Osteocyte (in vitro differentiated cells): ENCODE measurements at places on chromosomes 7 and 10. TPM values are rescaled to one million over a fixed set of nuclear protein-coding genes. Genes with fewer than 3 reads are reported as not detected.

The CADPS2 gene
- total RNA-seq = 0.81 and 1.0 TPM in 2 replicates

- H3K36me3 ChIP-seq = no peaks in the 10 kb centered on the region
- H3K4me1 ChIP-seq = peaks cover 5% of the 10 kb centered on the region
- H3K27ac ChIP-seq = peak overlapping the region; percentile 43
- peak; percentile 51 for DNase-seq
Observed at GRCh38 chr10:113463777-113464176, 89.1 kb upstream of the HABP2 start.

- no peak overlapping the region for H3K27ac ChIP-seq
- DNase-seq = no peak
- no peaks in the 10 kb centered on the region for H3K27me3 ChIP-seq
- H3K4me3 ChIP-seq = no peak overlapping the region
- peaks cover 8% of the 10 kb centered on the region for H3K36me3 ChIP-seq
- H3K4me1 ChIP-seq = no peaks in the 10 kb centered on the region
Observed at GRCh38 chr7:77940647-77941046, 142.1 kb downstream of the PHTF2 start.

GRCh38 chr10:27019827-27020226, 80.5 kb downstream of the ANKRD26 start:
- peaks cover 23% of the 10 kb centered on the region for H3K36me3 ChIP-seq
- H3K4me3 ChIP-seq = no peak overlapping the region
- H3K27ac ChIP-seq = no peak overlapping the region
- H3K4me1 ChIP-seq = no peaks in the 10 kb centered on the region

DNA sequence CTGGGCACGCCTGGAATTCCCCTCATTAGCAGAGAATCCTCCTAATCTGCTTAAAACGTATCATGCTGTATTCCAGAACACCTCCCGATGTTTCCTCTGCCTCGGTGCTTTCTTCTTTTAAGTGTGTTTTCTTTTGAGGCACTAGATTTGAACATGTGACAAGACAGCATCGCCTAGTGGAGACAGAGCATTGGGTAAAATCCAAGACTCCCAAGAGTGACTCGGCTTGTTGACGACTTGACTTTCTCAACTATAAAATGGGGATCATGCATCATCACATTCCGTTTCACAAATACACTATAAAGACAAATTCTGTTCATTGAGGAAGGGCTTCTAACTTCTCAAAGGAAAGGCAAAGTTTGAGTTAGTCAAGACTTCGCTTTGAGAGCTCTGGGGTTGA, 105.6 kb upstream of the RNF32 start:
- no peak for DNase-seq
- H3K27me3 ChIP-seq = no peaks in the 10 kb centered on the region
- H3K36me3 ChIP-seq = no peaks in the 10 kb centered on the region
- H3K27ac ChIP-seq = no peak overlapping the region
- no peaks in the 10 kb centered on the region for H3K4me1 ChIP-seq

- H3K36me3 ChIP-seq = peaks cover 3% of the 10 kb centered on the region
- no peak overlapping the region for H3K4me3 ChIP-seq
- H3K27ac ChIP-seq = no peak overlapping the region
- H3K4me1 ChIP-seq = peaks cover 6% of the 10 kb centered on the region
- H3K27me3 ChIP-seq = no peaks in the 10 kb centered on the region
- DNase-seq = no peak
Observed at GRCh38 chr10:12636571-12636970, 287.2 kb downstream of the CAMK1D start.

The CHN2 gene
- 0.64 TPM in 1 of 2 replicates, not detected in the other for total RNA-seq

- no peak overlapping the region for H3K27ac ChIP-seq
- no peak overlapping the region for H3K4me3 ChIP-seq
- no peaks in the 10 kb centered on the region for H3K4me1 ChIP-seq
- peaks cover 2% of the 10 kb centered on the region for H3K27me3 ChIP-seq
- DNase-seq = no peak
- H3K36me3 ChIP-seq = no peaks in the 10 kb centered on the region
Observed at GRCh38 chr10:117427356-117427755, 52.1 kb upstream of the PDZD8 start.

The GIMAP7 gene
- total RNA-seq = not detected in 2 replicates

DNA sequence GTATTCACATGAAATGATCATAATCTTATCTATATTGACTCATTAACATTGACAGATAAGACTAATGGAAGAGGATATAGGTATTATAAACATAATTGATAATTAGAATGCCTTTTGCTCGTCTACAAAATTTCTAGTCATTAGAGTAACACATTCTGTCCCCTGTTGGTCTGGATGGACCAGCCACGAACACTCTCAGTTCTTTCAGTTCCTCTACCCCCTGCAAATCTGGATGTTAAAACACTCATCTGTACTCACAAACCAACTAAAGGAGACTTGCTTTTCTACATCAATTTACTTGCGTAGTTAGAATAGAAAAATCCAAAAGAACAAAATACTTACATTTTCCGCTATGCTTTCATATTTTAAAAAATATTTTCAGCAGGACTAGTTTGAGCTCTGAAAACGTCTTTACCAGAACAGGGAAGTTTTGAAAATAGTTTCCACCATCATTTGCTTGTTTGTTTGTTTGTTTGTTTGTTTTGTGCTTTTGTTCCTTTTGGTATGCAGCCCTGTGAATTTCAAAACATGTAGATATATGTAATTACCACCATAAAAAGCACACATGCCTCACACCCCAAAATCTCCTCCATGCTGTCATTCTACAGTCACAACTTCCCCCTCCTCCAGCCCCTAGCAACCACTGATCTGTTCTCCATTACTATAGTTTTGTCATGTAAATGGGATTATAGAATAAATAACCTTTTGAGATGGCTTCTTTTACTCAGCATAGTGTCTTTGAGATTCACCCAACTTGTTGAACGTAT, 103.8 kb downstream of the FZD1 start:
- no peak overlapping the region for H3K27ac ChIP-seq
- no peaks in the 10 kb centered on the region for H3K4me1 ChIP-seq
- H3K36me3 ChIP-seq = no peaks in the 10 kb centered on the region
- no peak for DNase-seq

GRCh38 chr10:33465747-33466146, 131.3 kb upstream of the NRP1 start:
- no peaks in the 10 kb centered on the region for H3K4me1 ChIP-seq
- no peak for DNase-seq
- H3K36me3 ChIP-seq = no peaks in the 10 kb centered on the region
- H3K4me3 ChIP-seq = no peak overlapping the region
- H3K27ac ChIP-seq = no peak overlapping the region
- H3K27me3 ChIP-seq = peaks cover 5% of the 10 kb centered on the region

GRCh38 chr10:59960751-59961150, 54.4 kb upstream of the CCDC6 start:
- peaks cover 29% of the 10 kb centered on the region for H3K27me3 ChIP-seq
- H3K4me1 ChIP-seq = no peaks in the 10 kb centered on the region
- no peak overlapping the region for H3K4me3 ChIP-seq
- no peak for DNase-seq
- no peaks in the 10 kb centered on the region for H3K36me3 ChIP-seq
- H3K27ac ChIP-seq = no peak overlapping the region

DNA sequence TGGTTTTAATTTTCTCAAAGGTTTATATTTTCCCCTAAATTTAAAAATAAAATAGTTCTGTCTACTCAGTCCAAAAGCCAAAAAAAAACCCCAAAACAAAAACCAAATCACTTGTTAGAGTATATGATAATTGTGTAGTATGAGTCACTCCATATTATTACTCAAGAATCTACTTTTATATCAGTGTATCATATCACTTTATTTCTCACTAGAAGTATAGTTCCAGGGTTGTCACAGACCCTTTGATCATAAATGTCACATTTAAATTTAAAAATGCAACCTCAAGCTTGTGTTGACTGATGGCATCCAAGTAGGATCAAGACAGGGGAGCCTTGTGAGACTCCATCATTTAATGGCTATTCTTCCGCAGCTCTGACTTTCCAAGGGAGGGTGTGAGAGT, 61.0 kb downstream of the PAPSS2 start:
- no peaks in the 10 kb centered on the region for H3K27me3 ChIP-seq
- H3K4me3 ChIP-seq = no peak overlapping the region
- H3K27ac ChIP-seq = no peak overlapping the region
- peaks cover 4% of the 10 kb centered on the region for H3K36me3 ChIP-seq

DNA sequence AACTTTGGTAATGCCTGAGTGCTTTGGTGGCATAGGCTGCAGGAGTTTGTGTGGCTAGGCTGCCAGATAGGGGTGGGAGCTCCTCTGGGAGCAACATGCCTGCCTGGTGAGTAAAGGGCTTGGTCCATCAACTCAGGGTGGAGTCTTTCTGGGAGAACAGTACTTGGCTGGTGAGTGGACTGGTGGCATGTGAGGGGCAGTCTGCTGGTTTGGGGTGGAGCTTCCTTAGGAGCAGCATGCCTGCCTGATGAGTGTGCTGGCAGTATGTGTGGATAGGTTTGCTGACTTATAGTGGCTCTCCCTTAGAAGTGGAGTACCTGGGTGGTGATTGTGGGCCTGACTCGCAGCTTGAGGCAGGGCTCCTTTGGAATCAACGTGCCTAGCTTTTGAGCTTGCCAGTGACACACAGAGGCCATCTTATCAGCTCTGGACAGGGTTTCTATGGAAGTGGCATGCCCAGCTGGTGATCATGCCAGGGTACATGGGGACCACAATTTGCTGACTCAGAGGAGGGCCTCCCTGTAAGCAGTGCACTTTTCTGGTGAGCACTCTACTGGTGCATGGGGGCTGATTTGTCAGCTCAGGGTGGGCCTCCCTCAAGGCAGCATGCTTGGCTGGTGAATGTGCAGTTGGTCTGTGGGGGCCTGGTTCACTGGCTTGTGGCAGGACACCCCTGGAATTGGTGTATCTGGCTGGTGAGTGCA, 35.0 kb upstream of the SRI start:
- no peak overlapping the region for H3K4me3 ChIP-seq
- no peaks in the 10 kb centered on the region for H3K4me1 ChIP-seq
- H3K36me3 ChIP-seq = no peaks in the 10 kb centered on the region
- DNase-seq = no peak

DNA sequence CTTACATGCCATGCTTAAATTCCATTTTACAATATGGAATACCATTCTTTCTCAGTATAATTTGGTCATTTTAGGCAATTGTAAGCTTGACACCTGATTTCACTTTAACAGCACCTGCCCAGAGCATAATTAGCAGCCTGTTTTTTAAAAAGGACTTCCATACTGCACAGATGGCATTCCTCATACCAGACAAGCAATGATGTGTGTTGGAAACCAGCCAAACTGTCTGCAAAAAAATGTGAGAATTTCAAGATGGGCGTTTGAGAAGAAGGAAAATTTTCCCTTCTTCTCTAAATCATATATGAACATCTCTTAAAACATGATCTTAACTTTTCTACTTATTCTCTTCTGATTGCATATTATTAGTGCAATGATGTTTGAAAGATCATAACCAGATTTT, 40.4 kb upstream of the AGMO start:
- no peak overlapping the region for H3K4me3 ChIP-seq
- H3K27ac ChIP-seq = peak overlapping the region; percentile 56
- no peaks in the 10 kb centered on the region for H3K36me3 ChIP-seq
- H3K4me1 ChIP-seq = peaks cover 29% of the 10 kb centered on the region

The SCART1 gene
- total RNA-seq = 3.2 and 4.8 TPM in 2 replicates

GRCh38 chr7:119720541-119720940, 552.4 kb upstream of the KCND2 start:
- no peak overlapping the region for H3K4me3 ChIP-seq
- H3K27ac ChIP-seq = peak overlapping the region; percentile 87
- DNase-seq = no peak
- no peaks in the 10 kb centered on the region for H3K36me3 ChIP-seq
- H3K4me1 ChIP-seq = peaks cover 41% of the 10 kb centered on the region
- H3K27me3 ChIP-seq = no peaks in the 10 kb centered on the region

The SPDYE5 gene
- not detected in 2 replicates for total RNA-seq

The PLPP4 gene
- 1.9 and 2.0 TPM in 2 replicates for total RNA-seq

GRCh38 chr7:31082447-31082846, 30.3 kb downstream of the ADCYAP1R1 start:
- H3K4me3 ChIP-seq = no peak overlapping the region
- H3K36me3 ChIP-seq = no peaks in the 10 kb centered on the region
- no peaks in the 10 kb centered on the region for H3K4me1 ChIP-seq
- H3K27ac ChIP-seq = no peak overlapping the region
- H3K27me3 ChIP-seq = peaks cover 20% of the 10 kb centered on the region

The HTR5A gene
- not detected in 2 replicates for total RNA-seq
